ENCODE measurements at places on chromosomes 2 and 18.

DNA sequence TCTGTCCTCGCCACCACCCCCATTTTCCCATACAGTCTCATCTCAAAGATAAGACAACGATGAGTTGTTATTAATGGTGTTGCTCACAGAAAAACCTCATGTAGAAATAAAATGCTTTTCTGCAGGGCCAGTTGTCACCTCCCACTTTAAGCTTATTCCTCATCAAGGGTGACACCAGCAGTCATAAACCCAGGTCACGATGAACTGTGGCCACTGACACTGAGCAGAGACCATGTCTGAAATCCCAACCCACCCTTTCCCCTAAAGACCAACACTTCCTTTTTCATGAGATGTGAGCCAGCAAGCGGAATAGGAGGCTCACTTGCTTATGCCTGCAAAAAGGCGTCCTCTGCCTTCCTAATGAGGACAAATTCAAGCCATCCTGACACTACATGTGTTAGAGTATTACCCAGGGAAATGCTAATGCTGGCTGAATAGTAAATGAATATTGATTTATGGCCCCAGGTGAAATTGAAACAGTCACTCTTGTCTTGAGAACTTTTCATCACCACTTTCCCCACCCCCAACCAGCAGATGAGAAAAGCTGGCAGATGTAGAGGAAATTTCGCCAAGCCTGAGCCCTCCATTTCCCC is 228.4 kb downstream of the MGAT5 start:
- DNase-seq: no peak

- DNase-seq: no peak
These were observed 44.8 kb downstream of the VIT start for GRCh38 chr2:36741188-36741837.

- no peak for DNase-seq
These were observed 53.9 kb upstream of the CYTIP start for GRCh38 chr2:157497638-157498314.

- DNase-seq: peak; percentile 46
These were observed 77.5 kb downstream of the CDK15 start for GRCh38 chr2:201883606-201884369.

- no peak for DNase-seq
These were observed 58.8 kb upstream of the HPCAL1 start for GRCh38 chr2:10243926-10244270.

Measured in right cardiac atrium (tissue), 5 donors.